ENCODE measurements at places on chromosomes 3 and 15. TPM values are rescaled to one million over a fixed set of nuclear protein-coding genes. Genes with fewer than 3 reads are reported as not detected.

Gene TTLL13
- total RNA-seq = 0.09 TPM

Gene ZNF502
- 2.2 TPM for total RNA-seq

Gene TNIK
- 3.1 TPM for total RNA-seq

Gene RAB6B
- 2.2 TPM for total RNA-seq

Gene FAM131A
- 9.6 TPM for total RNA-seq

Gene IQCH
- 1.0 TPM for total RNA-seq

Gene C3orf20
- 0.02 TPM for total RNA-seq

Gene FEZF2
- not detected for total RNA-seq

Gene RYR3
- total RNA-seq = 0.05 TPM

Gene HRG
- total RNA-seq = not detected

Gene C3orf22
- total RNA-seq = not detected

Gene MED12L
- total RNA-seq = 0.41 TPM

Gene TMIE
- total RNA-seq = 0.19 TPM

Gene LRTM1
- total RNA-seq = not detected

Gene PLCB2
- 0.87 TPM for total RNA-seq

Gene SST
- total RNA-seq = not detected

Gene ZBTB20
- 3.8 TPM for total RNA-seq

Gene PLSCR5
- not detected for total RNA-seq

Gene GABRB3
- 98.3 TPM for total RNA-seq

Gene EPHA3
- total RNA-seq = not detected

Gene HESX1
- total RNA-seq = not detected

Gene PP2D1
- total RNA-seq = not detected

Gene UROC1
- total RNA-seq = not detected

Gene SLC28A1
- 0.04 TPM for total RNA-seq

Gene STRC
- total RNA-seq = 0.06 TPM

Gene GOLGA8A
- 6.9 TPM for total RNA-seq

Gene MAP6D1
- 6.6 TPM for total RNA-seq

Gene COL7A1
- 170 TPM for total RNA-seq

Gene IMPG2
- total RNA-seq = not detected

Gene LRRN1
- total RNA-seq = not detected

Gene TRIM71
- not detected for total RNA-seq

Gene LMAN1L
- total RNA-seq = not detected

Gene FANCD2OS
- total RNA-seq = not detected

Gene ANKUB1
- total RNA-seq = not detected

Gene FAM219B
- total RNA-seq = 24.8 TPM

Gene TNK2
- 27.9 TPM for total RNA-seq

Gene CTXN2
- 0.02 TPM for total RNA-seq

Gene ZMYND10
- 1.0 TPM for total RNA-seq

Gene ISLR
- 0.36 TPM for total RNA-seq

Gene SERINC4
- 0.15 TPM for total RNA-seq

Gene CCDC13
- 0.61 TPM for total RNA-seq

Gene REC114
- not detected for total RNA-seq

Gene CACNA2D2
- 0.48 TPM for total RNA-seq

Gene CDHR4
- total RNA-seq = 0.24 TPM

Gene TMC3
- total RNA-seq = not detected

Gene FMN1
- total RNA-seq = 0.38 TPM

Gene PARP6
- total RNA-seq = 62.0 TPM

Gene CRYGS
- total RNA-seq = 0.96 TPM

Gene AMIGO3
- 0.83 TPM for total RNA-seq

Gene TKT
- 1,560 TPM for total RNA-seq

Gene GOLGA6L1
- not detected for total RNA-seq

Gene FOXB1
- not detected for total RNA-seq

Gene SEMA3G
- 0.11 TPM for total RNA-seq

Gene IL17RC
- 26.8 TPM for total RNA-seq

Gene CLDN16
- total RNA-seq = 0.09 TPM

Gene SCAP
- 33.4 TPM for total RNA-seq
